ENCODE measurements at places on chromosomes 5 and 9.

GRCh38 chr5:6181871-6182270 is 196.5 kb downstream of the MED10 start:
- no peak for DNase-seq

- DNase-seq: no peak
Observed at GRCh38 chr5:110031402-110032140, 341.8 kb downstream of the MAN2A1 start.

GRCh38 chr9:76906647-76906975 is 697 bp upstream of the PRUNE2 start:
- DNase-seq: no peak

DNA sequence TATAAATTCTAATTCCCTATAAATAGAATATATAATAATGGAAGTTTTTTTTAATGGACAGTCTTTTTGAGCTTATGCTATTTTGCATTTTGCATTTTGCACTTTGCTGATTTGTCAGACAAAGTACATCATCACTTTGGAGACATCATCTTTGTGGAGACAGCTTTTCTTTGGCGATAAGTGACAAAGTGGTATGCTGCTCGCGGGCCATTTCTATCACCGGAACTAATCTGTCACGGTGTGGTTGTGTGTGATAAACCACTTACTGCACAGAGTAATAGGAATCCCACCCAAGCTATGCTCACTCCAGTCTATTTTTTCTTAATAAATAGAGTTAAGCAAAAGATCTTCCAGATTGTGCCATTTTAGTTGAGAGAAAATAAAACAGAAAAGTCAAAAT is 133.1 kb downstream of the MACIR start:
- no peak for DNase-seq

DNA sequence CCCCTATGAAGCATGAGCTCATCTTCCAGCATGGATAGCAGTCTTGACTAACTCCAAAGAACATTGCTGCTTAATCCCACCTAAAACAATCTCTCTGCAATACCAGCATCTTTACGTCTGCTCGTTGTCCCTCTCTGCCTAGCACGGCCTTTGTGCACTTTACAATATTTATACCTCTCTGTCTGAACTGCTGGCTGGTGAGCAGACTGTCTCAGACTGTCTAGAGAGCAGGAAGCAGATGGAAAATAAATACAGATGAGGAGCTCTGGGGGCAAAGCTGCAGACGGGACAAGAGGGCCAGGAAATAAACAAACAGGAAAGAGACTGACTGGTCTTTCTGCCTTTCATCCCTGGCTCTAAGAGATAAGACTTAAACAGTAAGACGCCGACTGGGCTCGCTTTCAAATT is 224.8 kb downstream of the ENC1 start:
- no peak for DNase-seq

GRCh38 chr9:119802621-119803020 is 433.4 kb upstream of the BRINP1 start:
- peak; percentile 89 for DNase-seq

DNA sequence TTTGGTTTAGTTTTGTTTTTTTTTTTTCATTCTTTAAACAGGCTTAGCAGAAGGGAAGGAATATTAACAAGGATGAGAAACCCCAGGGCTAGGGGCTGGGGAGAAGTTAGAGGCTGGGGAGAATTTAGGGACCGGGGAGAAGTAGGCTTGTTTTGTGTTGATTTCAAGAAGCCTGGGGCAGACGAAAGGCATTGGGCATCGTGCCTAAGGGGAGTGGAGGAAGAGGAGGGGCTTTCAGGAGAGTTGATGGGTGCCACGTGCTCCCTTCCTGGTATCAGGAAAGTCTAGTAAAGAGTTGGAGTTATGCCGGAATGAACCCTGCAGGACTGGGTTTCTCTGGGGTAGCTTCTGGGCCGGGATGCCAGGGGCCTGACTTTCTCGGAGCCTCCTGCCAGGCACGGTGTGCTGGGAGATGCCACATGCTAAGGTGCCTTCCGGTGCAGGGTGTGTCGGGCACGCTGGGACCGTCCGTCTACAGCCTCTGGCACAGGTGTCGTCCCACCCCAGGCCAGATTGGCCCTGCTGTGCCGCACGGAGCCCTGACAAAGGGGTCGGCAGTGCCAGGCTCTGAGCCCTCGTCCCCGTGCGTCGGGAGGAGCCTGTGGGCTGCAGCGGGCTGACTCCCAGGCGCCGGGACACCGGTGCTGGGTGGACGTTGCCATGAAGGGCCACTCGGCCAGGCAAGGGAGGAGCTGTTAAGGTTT is 159.9 kb downstream of the OLFM1 start:
- DNase-seq: no peak

DNA sequence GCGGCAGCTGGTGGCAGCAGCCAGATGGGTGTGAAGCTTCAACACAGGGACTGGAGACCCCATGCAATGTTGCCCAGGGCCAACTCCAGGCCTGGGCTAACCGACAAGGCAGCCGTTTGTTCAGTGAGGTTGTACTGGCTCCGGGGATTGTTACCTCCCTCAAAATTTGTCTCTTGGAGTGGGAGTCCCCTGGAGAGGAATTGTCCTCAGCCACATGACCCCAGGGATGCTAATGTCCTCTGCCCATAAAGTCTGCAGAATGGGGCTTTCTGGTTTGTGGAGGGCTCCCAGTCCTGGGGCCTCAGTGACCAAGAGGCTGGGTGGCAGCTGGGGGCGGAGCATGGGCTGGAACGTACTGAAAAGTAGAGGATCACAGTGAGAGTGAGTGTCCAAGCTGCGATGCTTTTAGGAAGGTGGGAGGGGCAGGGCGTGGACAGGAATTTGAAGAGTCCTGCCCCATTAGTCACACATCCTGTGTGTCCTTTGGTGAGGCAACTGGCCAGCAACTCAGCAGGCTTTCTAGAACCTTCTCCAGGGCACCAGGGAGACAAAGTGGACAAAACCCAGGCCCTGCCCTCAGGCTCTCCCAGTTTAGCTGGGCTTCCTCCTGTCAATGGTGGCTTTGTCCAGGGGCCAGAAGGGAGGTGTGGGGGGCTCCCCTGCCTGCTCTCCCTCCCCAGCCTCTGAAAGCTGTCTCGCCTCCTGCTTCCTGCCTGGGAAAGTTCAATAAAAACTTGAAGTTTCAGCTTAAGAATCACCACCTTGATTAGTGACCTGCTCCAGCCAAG is 114.0 kb downstream of the NSG2 start:
- peak; percentile 63 for DNase-seq

DNA sequence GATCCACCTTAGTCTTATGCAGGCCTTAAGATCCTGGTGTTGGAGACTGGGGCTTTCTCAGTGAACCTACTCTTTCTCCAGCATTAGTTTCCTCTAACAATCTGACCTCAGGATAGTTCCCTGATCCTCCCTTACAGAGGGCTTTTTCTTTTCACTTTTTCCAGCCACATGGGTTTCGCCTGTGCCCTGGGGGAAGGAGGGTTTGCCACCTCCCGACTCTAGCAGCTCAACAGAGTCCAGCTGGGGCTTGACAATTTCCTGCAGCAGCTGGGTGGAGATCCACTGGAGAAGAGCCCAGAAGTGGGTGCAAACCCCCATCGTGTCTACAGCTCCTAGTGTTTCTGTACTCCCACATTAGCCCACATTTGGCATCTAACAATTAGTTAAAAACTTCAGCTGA is 7.6 kb upstream of the TMEM252 start:
- no peak for DNase-seq

GRCh38 chr5:113376640-113377039 is 58.1 kb downstream of the TSSK1B start:
- DNase-seq: no peak

DNA sequence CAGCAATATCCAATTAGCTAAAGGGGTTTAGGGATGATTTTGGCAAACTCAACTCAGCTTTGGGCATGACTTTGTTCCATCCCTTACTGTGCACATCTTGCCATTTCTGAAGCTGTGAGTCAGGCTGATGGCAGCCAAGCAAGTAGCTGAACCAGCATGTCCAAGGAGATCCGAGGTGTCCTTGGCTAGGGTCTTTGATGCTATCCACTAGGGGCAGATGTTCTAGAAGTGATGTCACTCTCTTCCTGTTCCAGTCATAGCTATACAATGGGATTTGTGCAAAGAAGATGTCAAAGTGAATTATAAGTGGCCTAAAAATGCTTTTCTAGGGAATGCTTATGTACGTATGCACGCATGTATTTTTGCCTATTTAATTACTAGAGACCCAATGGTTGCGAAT is 160.8 kb upstream of the PAPPA start:
- peak; percentile 75 for DNase-seq

DNA sequence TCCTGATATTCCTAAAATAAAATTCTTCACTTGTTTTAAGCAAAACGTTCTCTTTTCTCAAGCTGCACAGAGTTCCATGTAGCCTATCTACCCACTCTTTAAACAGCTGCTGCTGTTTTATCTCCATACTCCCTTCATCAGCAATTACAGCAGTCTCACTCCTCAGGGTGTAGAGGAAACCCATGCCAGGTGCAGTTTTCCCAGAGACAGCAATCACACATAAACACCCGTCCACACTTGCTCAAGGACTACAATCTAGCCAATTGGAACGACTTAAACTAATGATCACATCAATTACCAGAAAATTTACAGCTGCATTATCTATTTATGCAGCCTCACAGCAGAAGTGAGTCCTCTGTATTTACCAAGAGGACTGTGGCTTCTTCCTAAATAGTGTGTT is 141.7 kb downstream of the HTR1A start:
- DNase-seq: no peak

Measured in AG10803 (cell line).